ENCODE measurements at places on chromosomes 6 and 20. TPM values are rescaled to one million over a fixed set of nuclear protein-coding genes. Genes with fewer than 3 reads are reported as not detected.

- H3K27me3 ChIP-seq, result no peaks in the 10 kb centered on the region
- H3K27ac ChIP-seq, result no peak overlapping the region
- peaks cover 25% of the 10 kb centered on the region for H3K4me1 ChIP-seq
- no peak overlapping the region for H3K4me3 ChIP-seq
These were observed 6.6 kb upstream of the SAMHD1 start for GRCh38 chr20:36957875-36958667.

DNA sequence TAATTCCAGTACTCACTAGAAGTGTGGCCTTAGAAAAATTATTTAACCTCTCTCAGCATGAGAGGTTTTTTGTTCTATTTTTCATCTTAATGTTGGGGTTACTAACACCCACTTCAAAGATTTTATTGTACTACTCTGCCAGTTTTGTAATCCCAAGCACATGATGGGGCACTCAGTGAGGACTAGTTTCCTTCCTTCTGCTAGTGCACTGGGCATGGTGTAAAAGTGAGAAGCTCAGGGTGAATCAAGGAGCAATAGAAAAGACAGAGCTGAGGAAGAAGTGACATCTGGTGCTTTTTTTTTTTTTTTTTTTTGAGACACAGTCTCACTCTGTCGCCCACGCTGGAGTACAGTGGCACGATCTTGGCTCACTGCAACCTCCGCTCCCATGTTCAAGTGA is 439.4 kb upstream of the ARID1B start:
- no peak overlapping the region for H3K4me3 ChIP-seq
- H3K27ac ChIP-seq, result no peak overlapping the region
- H3K27me3 ChIP-seq, result no peaks in the 10 kb centered on the region
- DNase-seq, result no peak

ADGRB3 gene
- not detected for total RNA-seq

DNA sequence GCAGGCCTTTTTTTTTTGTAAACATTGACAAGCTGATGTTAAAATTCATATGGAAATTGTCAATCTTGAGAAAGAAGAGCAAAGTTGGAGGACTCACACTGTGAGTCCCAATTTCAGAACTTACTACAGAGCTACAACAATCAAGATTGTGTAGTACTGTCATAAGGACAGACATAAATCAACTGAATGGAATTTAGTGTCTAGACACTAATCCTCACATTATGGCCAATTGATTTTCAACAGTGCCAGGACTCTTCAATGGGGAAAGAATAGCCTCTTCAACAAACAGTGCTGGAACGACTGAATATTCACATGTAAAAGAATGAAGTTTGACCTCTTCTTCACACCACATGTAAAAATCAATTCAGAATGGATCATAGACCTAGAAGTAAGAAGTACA is 60.8 kb downstream of the TGM2 start:
- H3K27ac ChIP-seq, result no peak overlapping the region
- DNase-seq, result no peak
- H3K4me1 ChIP-seq, result no peaks in the 10 kb centered on the region
- H3K27me3 ChIP-seq, result no peaks in the 10 kb centered on the region
- no peak overlapping the region for H3K4me3 ChIP-seq

- DNase-seq, result no peak
- H3K27me3 ChIP-seq, result no peaks in the 10 kb centered on the region
- H3K4me1 ChIP-seq, result peaks cover 10% of the 10 kb centered on the region
- no peak overlapping the region for H3K27ac ChIP-seq
- peaks cover 1% of the 10 kb centered on the region for H3K36me3 ChIP-seq
These were observed 260.9 kb downstream of the TFAP2C start for GRCh38 chr20:56890011-56890410.

Measured in activated CD8-positive, alpha-beta T cell treated with anti-CD3 and anti-CD28 coated beads for 36 hours (primary cell).